HCT116 (cell line): ENCODE measurements at places on chromosomes 4 and X. TPM values are rescaled to one million over a fixed set of nuclear protein-coding genes. Genes with fewer than 3 reads are reported as not detected.

Gene TAF7L
- 0.22 TPM for total RNA-seq

Gene UGT2A2
- not detected for total RNA-seq

DNA sequence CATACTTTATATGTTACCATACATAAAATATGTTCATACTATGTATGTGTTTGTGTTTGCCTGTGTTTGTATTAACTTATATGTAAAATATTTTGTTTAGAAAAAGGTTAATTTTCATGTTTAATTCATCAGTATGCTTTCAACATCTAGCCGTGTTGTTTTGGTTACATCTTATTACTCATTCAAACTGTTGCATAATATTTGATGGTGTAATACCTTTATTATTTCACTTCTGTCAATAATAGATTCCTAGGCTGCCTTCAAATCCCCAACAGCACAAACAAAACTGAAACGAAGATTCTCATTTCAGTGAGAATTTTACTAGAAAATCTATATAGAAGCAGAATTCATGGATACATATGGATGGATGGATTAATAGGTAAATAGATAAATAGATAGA, 462.3 kb upstream of the ADGRL3 start:
- DNase-seq, result no peak

DNA sequence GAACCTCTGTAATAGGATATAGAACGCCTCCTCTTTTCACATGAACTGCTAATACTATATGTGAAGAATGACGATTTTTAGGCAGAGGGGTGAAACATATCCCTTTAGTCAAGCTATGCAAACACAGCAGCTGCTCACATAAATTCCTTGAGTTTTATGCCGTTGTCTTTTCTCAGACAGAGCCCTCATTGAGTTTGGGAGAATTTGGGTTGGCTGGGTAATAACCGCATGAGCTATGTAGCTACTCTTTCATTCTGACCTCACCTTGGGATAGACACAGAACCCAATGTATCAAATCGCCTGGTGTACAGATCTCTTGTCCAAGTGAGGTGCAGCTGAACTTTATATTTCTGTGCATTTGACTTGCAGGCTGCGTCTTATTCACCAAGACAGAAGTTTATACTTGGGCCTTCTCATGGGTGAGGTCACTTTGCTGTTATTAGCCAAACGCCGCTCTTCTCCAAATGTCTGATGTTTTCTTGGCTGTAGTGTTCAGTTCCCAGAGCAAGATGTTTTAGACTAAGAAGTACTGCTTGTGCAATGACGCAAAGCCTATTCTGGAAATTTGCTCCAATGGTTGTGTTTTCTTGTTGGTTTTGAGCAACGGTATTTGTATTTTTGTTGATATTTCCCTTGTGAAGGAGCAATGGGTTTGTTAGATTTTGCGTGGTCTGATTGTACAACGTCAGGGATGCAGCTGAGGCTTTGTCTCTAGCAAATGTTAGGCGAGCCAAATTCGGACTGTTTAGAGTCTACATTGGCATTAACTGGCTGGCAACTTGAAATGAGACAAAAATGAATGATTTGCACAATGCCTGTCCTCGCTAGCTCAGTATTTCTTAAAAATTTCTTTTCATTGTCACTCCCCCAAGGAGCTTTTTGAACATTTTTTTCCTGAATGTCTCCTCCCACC, 11.2 kb upstream of the SPARCL1 start:
- no peak for DNase-seq

- no peak for DNase-seq
These were observed 1.9 kb downstream of the TACC3 start for GRCh38 chr4:1723131-1723801.

DNA sequence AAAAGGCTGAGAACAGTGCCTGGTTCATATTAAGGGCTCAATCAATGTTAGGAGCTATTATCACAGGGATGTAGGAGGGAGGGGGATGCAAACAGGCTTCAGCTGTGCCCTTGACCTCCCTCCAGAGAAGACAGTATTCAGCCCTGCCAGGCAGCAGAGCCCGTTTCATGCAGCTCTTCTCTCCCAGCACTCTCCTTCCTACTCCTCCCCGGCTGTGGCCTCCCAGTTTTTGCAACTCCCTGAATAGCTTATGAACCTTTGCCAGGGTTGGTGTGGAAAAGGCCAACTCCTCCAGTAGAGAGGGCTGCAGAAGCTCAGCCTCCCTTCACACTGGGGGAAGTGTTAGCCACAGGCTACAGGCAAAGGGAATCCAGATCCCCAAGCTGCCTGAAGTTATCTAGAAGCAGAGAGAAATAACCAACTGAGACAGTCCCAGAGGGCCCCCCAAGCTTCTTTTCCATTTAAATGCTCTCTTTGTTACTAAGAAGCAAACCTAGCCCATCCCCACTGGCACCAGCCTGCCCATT, 31.7 kb upstream of the APLN start:
- DNase-seq, result no peak

Gene PHKA1
- total RNA-seq, result 15.3 TPM

GRCh38 chr4:13481569-13481968, 2.6 kb downstream of the RAB28 start:
- no peak for DNase-seq

GRCh38 chr4:26145212-26145611, 175.6 kb upstream of the RBPJ start:
- no peak for DNase-seq

DNA sequence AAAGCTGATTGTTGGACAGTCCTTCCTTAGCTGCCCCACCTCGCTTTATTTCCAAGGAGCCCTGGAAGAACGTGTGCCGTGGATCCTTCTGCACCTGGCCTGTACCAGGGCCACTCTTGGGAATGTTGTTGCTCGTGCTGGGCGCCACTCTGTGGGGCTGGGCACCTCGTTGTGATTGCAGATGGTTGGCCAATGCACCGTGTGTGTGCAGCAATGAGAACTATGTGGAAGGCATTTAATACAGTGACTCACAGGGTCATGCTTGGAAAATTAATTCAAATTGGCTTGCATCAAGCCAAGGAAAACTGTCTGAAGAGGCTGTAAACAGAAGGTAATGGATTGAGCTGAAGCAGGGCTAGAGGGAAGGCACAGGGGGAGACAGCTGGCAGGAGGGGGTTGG, 37.0 kb upstream of the CD99L2 start:
- DNase-seq, result no peak

DNA sequence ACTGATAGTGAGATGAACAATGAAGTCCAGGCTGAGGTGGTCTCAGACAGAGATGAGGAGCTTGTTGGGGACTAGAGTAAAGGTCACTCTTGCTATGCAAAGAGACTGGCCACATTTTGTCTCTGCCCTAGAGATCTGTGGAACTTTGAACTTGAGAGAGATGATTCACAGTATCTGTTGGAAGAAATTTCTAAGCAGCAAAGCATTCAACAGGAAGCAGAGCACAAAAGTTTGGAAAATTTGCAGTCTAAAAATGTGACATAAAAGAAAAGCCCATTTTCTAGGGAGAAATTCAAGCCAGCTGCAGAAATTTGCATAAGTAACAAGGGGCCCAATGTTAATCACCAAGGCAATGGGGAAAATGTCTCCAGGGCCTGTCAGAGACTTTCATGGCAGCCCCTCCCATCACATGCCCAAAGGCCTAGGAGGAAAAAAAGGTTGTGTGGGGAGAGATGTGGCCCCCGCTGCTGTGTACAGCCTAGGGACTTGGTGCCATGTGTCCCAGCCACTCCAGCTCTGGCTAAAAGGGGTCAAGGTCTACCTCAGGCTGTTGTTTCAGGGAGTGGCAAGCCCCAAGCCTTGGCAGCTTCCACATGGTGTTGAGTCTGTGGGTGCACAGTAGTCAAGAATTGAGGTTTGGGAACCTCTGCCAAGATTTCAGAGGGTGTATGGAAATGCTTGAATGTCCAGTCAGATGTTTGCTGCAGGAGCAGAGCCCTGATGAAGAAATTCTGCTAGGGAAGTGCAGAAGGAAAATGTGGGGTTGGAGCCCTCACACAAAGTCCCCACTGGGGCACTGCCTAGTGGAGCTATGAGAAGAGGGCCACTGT, 262.8 kb downstream of the DKK2 start:
- no peak for DNase-seq

GRCh38 chr4:153275380-153276276, 68.9 kb upstream of the MND1 start:
- no peak for DNase-seq

- DNase-seq, result no peak
These were observed 133.3 kb downstream of the COL25A1 start for GRCh38 chr4:109169170-109169569.

DNA sequence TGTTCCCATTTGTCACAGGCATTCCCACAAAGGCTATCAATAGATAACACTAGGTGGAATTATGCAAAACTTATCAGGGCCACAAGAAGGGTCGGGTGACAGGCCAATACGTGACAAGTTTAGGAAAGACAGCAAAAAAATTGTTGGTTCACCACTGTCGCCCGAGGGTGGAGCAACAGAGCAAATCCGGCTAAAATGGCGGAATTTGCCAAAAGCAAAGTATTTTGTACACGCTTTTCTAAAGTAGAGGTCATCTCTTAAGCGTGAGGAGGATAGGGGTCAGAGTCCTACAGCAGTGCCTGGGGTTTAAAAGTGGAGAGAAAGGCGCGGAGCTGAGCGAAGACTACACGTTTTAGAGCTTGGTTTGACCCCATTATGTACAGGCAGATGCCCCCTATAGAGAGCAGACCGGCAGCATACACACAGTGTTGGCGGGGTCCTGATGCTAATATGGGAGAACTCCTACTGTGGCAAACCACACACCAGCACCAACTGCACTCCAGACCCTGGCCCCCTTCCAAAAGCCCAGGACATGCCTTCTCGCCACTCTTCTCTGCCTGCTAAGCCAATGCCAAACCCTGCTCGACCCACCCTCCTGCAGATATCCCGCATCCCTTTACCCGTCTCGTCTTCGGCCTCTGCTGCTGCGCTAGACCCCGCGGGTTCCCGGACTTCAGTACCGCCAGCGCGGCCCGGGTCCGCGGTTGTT, 733 bp downstream of the CCNA2 start:
- no peak for DNase-seq

DNA sequence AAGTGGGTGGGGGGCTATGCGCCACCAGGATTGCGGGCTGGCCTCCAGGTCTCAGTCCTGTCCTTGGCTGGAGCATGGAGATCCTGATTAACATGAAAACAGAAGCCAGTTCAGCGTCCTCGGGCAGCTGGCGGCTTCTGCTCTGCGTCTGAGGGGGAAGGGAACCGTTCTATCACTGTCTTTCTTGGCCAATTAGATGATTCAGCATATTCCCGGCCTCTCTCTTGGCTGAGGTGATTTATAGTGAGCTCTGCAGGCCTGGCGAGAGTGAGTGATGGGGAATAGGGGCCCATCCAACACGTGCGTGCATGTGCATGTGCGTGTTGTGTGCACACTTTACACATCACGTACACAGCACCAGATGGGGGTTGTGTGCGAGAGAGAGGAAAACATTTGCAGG, 145.8 kb upstream of the ATP6AP2 start:
- DNase-seq, result no peak

DNA sequence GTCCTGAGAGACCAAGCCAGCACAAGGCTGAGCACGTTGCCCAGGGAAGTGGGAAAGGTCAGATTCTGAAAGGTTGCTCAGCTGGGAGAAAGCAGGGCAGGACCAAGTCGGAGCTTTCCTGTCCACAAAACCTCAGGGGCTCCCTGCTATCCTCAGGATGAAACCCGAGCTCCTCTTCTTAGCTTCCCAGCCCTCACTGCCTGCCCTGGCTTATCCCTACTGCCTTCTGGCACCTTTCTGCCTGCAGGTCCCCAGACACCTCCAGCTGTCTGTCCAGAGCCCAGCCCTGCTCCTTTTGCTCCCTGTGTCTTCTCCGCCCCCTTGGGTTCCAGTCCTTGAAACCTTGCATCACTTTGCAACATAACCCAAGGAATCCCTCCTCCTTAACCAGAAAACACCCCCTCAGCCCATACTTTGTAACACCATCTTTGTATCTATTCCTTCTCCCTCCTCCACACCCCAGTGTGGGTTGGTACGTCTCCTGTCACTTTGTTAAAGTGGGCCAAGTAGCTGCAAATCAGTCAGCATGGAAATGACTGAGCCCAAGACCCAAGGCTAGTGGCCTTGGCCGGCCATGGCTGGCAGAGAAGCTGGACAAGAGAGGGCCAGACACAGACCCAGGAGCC, 20.0 kb upstream of the PRRG3 start:
- DNase-seq, result no peak

Gene WFS1
- 21.5 TPM for total RNA-seq

Gene CSN3
- not detected for total RNA-seq

GRCh38 chrX:94401426-94401825, 727.4 kb downstream of the FAM133A start:
- DNase-seq, result no peak

GRCh38 chr4:182257503-182257902, 14.3 kb downstream of the TENM3 start:
- DNase-seq, result no peak

Gene CXCL11
- total RNA-seq, result not detected

DNA sequence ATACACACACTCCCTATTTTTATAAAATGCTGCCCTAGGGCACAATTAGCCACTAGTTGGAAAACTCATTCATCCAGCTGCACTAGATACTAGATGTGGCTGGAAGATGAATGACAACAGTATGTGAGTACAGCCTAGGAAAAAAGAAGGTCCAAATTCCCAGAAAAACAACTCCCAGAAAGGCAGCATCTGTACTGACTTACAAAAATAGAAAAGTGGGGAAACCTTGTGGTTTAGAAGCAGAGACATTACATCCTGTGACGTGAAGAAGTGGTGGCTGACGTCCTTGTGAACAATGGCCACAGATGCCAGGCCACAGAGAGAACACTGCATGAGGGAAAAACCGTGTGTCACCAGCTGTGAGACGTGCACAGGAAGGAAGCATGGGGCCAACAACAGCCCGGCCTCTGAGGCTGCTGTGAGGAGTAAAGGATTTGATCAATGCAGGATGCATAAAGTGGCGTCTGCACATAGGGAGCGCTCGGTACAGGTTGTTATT, 81.2 kb downstream of the SPRY1 start:
- DNase-seq, result no peak

DNA sequence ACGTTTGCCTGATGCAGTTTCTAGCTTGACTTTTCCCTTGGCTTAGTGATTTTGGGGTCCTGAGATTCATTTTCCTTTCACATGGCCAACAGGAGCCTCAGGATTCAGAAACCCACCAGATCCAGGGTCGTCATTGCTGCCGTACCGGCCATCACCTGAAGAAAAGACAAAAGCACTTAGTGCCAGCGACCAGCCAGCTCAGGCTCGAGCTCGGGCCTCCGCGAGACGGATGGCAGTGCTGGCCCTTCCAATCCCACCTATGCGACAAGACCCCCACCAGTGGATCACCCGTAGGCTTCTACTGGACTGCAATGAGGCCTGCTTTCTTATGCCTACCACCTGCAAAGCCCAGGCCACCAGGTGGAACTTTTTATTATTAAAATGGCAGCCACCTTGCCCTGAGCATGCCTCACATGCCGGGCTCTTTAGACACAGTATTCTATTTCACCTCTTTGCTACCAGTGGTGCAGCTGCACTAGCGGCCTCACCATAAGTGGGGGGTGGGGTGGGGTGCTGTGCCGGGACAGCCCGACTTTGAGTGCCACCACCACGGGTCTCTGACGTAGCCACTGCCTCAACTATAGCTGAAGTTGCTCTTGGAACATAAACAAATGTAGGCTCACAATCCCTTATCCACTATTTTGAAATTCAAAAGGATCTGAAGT, 84.3 kb downstream of the MTMR1 start:
- no peak for DNase-seq

GRCh38 chr4:25702848-25703247, 47.2 kb downstream of the SLC34A2 start:
- DNase-seq, result no peak
